LoVo (cell line): ENCODE measurements at places on chromosomes 1 and 21.

- no peak for DNase-seq
Observed at GRCh38 chr1:16171314-16172151, 15.7 kb upstream of the EPHA2 start.

GRCh38 chr1:208135354-208135753, 108.8 kb downstream of the PLXNA2 start:
- no peak for DNase-seq

- DNase-seq = no peak
Observed at GRCh38 chr1:94919241-94920030, 7.5 kb downstream of the CNN3 start.

DNA sequence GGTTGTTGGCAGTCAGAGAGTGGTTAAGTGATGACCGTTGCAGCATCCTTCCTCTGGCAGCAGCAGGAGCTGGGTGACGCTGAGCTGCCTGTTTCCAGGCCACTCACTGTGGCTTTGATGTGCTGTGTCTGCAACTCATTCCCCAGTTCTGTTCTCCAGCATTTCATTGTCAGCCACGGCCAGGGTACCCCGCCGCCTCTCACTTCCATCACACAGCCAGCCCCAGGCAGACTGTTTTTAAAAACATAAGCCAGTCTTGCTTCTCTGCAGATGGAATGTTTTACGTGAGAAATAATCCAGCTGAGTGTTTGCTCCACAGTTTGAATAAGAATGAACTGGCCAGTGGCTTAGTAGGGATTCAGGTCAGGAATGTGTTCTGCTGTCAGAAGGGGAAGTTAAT, 21.5 kb upstream of the ST6GALNAC3 start:
- DNase-seq = no peak

DNA sequence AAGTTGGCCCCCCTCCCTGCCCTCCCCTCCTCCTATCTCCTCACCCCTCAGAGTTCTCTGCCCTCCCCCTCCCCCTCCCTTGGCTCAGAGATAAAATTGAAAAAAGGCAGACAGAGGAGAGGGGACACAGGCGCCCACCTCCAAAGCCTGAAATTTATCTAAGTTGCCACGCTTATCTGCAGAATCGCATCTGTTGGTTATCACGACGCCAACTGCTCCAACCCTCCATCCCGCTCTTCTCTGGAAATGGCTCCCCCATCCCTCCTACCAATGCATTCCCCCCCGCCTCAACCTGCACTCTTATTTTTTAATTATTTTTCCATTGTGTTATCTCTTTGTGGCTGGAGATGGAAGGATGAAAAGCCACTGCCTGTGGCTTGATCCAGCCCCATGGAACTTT, 90.3 kb downstream of the TAS1R2 start:
- DNase-seq = no peak

GRCh38 chr1:101366513-101367215, 129.8 kb downstream of the S1PR1 start:
- DNase-seq = no peak

DNA sequence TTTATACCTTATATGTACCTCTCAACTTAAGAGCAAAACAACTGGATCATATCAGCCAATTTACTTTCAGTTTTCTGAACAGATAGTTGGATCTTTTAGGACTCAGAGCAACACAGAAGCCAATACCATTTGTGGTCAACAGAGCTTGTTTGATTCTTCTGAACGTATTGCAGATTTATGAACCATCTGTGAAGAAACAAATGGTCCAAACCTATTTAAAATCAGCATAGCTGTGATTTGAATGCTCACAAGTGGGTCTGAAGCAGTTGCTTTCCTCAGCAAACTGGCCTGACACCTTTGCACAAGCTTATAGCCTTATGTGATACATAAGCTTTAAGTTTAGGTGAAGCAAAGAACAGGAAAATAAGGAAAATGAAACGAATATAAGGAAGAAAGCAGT, 147.6 kb downstream of the LRRIQ3 start:
- no peak for DNase-seq

DNA sequence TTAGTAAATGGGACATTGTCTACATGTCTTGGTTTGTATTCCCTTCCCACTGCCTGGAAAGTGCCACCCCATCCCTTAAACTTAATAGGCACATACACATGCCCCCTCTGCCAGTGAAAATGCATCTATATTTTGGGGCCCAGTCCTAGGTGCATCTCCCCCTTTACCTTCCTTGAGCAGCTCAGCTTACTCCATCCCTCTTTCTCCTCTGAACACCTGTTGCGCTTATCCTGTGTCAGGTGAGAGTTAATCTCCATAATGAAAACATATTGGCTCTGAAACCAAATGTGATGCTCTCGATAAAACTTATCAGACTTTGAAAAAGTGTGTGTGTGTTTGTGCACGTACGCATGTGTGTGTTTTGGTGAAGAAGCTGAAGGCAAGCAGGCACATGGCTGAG, 15.4 kb upstream of the SUCO start:
- DNase-seq = no peak

GRCh38 chr1:64597113-64597512, 127.2 kb downstream of the CACHD1 start:
- no peak for DNase-seq

GRCh38 chr1:65104854-65105534, 43.0 kb upstream of the AK4 start:
- no peak for DNase-seq

- DNase-seq = no peak
Observed at GRCh38 chr1:95230256-95230655, 3.8 kb upstream of the RWDD3 start.

DNA sequence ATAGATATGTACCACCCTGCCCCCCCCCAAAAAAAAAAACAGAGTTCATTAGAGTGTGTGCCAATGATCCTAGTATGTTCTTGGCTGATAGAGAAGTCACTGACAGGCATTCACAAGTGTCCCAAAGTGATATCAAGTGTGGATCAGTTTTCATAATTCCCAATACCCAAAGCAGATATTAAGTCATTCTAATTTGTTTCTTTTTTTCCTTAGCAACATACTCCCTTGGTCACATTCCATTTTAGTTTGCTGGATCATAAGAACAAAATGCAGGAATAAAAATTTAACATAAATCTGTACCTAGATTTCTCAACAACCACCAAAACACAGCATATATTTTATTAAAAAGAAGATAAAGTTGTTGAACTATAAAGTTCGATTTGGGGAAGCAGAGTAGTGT, 129.8 kb upstream of the PALMD start:
- DNase-seq = no peak

DNA sequence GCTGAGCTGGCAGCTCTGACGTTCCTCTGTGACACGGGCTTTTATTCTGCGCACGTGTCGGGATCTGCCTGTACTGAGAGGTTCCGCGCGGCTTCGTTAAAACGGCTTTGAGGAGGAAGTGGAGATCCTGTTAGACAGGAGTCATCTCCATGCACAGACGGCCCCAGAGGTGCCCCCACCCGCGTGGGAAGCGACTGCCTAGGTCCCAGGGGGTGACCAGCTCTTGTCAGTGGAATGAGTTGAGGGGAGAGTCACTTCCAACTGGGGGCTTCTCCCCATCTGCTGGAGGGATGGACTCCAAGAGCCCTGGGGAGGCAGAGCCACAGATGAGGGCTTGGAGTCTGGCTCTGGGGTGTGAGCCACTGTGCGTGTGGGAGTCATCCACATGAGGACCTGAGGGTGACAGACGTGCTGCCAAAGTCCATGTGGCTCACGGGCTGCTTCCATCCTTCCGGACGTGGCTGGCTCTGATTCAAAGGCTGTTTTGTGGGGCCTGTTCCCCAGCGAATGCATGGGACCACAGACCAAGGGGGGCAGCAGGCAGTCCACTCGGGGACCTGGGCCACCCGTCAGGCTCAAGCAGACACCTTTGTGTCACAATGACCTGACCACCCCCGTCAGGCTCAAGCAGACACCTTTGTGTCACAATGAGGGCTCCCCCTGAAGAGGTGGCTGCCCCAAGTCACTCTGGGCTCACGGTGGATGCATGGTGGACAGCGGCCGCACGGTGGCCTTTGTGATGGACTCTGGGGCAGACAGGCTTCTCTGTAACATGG, 26.8 kb downstream of the PTTG1IP start:
- no peak for DNase-seq

GRCh38 chr1:8023995-8024313, 2.2 kb downstream of the ERRFI1 start:
- DNase-seq = no peak

- DNase-seq = no peak
Observed at GRCh38 chr1:245330951-245331350, 176.2 kb downstream of the KIF26B start.

DNA sequence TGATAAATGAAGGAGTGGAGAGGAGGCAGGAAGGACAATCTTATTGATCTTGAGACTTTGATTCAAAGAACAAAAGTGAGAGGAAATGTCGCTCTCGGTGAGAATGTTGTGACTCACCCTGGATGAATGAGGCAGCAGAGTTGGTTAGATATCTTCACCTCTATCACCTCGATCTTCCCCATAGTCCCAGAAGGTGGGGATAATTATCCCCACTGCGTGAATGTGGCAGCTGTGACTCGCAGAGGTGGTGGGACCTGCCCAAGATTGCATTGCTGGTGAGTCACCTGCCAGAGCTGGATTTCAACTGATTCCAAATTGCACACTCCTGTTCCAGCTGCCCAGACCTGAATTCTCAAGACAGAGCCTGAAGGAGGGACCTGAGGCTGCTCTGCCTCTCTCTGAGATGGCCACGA, 105.0 kb downstream of the MATN1 start:
- DNase-seq = peak; percentile 35

GRCh38 chr1:34302798-34303197, 126.1 kb downstream of the C1orf94 start:
- DNase-seq = no peak

- DNase-seq = no peak
Observed at GRCh38 chr21:42475526-42476387, 20.3 kb downstream of the RSPH1 start.

DNA sequence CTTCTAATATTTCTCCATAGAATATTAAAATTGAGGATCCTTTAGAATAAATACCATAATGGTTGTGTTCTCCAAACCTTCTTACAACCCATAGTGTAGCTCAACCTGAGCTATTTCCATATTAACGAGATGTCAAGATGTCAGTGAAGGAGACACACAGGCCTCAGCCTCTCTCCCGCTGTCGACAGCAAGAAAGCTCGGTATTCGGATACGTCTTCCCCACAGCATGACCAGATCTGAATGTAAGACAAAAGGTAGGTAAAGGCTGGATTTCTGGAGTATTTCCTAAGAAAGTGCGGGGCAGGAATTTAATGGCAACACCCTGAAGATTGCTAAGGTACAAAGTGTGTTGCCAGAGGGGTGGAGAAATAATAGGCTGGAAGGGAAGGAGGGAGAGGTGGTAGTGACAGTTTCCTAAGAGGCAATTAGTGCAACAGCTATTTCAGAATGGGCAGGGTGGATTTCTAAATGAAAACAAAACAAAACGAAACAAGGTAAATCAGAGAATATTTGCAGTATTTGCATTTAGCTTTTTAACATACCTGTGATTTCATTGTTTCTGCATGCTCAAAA, 1.7 kb downstream of the ADSS2 start:
- DNase-seq = no peak

DNA sequence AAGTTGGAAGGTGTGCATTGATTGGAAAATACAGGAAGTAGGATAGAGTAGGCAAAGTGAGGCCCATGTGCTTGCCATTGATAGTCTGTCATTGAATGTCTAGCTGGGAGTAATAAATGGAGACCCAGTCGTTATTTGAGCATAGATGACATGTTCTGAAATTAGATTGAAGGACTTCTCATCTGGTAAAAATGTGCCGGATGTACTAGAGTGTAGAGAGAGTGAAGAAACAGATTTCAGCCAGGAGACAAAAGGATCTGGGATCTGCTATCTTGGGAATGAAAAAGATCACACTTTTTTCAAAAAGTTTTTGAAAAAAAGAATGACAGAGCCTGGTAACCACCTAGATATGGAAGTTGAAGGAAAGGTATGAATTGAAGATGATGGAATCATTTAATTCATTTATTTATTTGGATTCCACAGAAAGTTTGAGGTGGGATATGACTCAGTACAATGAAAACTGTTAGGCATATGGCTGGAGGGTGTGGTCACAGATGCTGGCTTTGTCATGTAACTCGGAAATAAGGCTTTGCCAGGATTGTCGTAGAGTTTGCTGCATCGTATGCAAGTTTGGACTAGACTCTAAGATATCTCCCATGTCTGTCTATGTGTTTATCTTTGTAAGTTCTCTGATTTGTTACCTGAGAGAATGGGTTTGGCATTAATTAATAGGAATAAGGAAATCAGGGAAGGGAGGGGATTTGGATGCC, 137.1 kb downstream of the PBX1 start:
- DNase-seq = no peak

DNA sequence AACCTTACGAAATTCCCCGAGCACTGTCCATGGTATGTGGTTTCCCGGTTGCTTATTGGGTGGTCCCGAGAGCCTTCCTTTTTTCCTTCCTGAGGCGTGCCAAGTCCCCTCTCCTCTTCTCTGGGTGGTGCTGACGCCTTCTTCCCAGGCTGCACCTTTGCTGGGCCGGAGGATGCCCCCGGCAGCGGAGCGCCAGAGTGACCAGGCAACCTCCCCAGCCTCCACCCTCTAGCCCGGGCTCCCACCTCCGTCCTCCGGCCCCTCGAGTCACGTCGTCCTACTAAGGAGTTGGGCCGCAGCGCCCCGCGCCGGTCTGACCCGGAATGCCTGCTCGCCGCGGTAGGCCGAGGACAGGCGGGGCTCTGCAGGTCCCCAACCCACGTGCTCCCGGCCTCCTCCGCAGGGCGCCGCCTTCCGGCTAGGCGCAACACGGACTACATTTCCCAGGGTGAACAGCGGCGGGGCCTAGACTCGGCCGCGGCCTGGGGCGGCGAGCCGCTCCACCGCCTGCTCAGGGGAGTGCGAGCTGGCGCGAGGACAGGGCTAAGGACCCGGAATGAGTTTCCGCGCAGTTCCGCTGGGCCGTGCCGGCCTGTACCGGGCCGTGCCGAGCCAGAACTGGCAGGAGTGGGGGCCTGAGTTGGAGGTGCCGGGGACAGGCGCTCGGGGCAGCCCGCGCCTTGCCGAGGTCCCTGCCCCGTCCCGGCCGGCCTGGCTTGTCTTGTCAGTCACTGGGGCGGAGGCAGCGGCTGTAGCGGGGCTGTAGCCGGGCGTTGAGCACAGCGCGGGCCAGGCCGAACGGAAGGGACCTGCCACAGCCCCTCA, at the start of gene IPO13:
TSS of gene IPO13 (plus strand) at position 715 of the 825 bp plus-strand sequence. CDS start 651 bp downstream, outside the sequence.
- peak; percentile 95 for DNase-seq

DNA sequence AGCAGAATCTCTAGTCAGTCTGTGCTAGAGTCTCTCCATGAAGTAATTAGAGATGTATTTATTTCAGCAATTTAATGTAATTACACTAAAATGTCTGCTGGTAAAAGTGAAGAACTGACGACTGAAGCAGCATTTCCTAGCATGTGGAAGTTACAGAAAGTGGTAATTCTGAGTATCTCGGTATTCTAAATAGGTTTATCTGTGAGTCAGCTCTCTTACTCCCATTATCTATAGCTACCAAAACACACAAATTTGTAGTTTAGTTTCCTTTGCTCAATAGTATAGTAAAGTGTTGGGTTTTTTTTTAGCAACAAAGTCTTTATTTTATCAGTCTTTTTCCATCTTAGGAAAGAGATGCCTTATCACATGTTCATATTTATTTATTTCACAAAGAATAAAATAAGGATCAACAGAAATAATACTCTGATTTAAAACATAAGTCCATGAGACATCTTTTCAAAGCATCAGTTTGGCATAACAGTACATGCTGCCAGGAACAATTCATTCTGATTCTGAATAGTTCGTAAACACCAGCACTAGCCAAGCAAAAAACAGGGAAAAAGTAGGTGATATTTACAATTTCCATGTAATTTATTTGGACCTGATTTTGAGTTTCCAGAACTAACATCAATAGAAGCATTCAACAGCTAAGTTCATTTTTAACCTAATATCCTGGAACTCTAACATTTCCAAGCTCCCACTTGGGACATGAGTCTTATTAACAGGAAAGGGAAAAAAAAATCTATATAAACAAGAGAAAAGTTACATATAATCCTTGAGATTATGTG, 76.3 kb downstream of the KCNT2 start:
- DNase-seq = no peak
